ENCODE measurements at places on chromosomes 1 and 21. TPM values are rescaled to one million over a fixed set of nuclear protein-coding genes. Genes with fewer than 3 reads are reported as not detected.

- DNase-seq: no peak
- no peaks in the 10 kb centered on the region for H3K27me3 ChIP-seq
- peaks cover 29% of the 10 kb centered on the region for H3K4me1 ChIP-seq
- H3K36me3 ChIP-seq: no peaks in the 10 kb centered on the region
These were observed 7.1 kb downstream of the PIGR start for GRCh38 chr1:206939131-206939530.

Gene ZDHHC18
- total RNA-seq: 4.8 TPM

Gene WDR47
- 5.6 TPM for total RNA-seq

Gene KCNN3
- 1.0 TPM for total RNA-seq

DNA sequence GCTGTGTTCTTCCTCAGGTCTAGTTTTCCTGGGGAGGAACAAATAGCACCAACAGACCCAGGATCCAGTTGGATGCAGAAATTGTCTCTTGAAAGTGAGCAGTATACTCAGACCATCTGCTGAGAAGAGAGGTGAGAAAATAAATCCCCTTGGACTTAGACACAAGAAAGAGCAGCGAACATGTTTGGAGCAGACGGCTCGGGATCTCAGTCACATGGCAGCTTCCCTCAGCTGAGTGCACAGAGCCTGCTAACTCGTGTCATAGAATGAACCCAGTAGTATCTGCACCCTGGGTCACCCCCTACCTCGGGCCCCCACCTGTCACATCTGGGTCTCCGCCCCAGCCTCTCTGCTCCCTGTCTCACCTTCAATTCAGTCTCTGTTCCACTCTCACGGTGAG is 115.6 kb downstream of the CCDC185 start:
- no peaks in the 10 kb centered on the region for H3K4me1 ChIP-seq
- DNase-seq: no peak
- H3K27me3 ChIP-seq: no peaks in the 10 kb centered on the region

Gene TFF2
- total RNA-seq: 4.4 TPM

DNA sequence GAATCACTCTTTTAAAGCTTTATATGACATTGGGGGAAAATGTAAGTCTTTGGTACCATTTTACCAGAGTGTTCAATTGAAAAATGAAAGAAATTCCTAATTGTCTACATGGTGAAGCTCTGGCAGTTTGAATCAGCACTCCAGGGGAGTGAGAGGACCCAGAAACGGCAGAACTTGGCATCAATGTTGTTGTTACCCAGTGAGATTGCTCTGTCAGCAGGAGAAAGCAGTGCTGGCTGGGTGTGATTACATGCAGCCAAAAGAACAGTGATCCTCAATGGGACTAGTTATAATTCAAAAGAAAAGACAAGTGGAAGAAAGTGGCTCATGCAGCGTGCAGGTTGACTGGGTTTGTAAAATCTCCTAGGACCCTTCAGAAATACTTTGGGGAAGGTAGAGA is 206.4 kb downstream of the PTPRC start:
- no peak overlapping the region for H3K4me3 ChIP-seq
- H3K27ac ChIP-seq: no peak overlapping the region
- no peak for DNase-seq
- H3K27me3 ChIP-seq: no peaks in the 10 kb centered on the region

GRCh38 chr1:116504308-116505156 is 66.3 kb downstream of the CD58 start:
- H3K4me3 ChIP-seq: no peak overlapping the region
- no peaks in the 10 kb centered on the region for H3K36me3 ChIP-seq
- no peaks in the 10 kb centered on the region for H3K27me3 ChIP-seq
- H3K4me1 ChIP-seq: no peaks in the 10 kb centered on the region

DNA sequence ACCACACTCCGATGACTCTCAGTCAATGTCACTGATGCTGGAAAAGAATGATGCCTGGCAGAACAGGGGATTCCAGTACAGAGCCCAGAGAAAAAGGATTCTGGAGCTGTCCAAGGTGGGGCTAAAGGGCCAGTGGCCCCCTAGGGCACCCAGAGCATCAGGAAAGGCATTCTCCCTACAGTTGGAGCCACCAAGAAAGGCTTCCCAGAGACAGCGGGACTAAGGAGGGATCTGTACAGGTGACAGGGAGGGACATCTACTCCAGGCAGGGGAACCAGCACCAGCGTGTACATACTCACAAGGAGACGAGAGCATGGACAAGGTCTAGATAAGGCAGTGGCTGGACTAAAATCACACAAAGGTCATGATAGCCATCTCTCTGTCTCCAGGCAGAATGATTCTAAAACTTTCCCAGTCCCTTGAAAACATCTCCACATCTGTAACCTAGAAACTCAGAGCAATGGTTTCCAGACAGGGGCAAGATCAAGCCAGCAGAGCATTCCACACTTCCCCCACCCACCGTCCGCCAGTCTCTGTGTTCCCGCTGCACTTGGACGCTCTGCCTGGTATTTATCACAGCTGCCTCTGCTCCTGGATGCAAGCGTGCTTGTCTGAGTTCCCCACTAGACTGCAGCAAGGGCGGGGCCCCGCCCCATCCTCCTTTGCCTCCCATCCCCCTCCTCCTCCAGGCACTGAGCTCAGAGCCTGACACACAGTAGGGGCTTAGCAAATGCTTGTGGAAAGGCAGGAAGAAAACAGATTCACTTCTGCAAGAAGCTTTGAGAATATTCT is 111.6 kb upstream of the ZC3H12A start:
- no peaks in the 10 kb centered on the region for H3K4me1 ChIP-seq
- H3K4me3 ChIP-seq: no peak overlapping the region
- H3K36me3 ChIP-seq: no peaks in the 10 kb centered on the region
- no peak for DNase-seq

DNA sequence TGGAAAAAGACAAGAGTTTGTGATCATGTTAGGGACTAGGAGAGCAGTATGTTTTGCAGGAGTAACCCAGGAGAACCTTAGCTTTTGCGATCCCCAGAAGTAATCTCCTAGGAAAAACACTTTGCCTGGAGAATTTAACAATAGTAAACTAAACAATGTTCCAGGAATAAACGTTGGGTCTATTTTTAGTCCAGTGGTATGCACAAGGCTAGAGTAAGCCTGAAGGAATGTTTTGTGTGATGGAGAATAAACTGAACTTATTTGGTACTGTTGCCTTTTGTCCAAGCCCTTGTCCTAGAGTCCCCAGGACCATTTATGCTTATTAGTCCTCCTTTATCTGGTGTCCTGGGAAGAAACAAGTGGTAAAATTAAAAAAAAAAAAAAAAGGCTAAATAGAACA is 28.7 kb upstream of the RGS5 start:
- H3K36me3 ChIP-seq: no peaks in the 10 kb centered on the region
- no peak overlapping the region for H3K4me3 ChIP-seq
- H3K27ac ChIP-seq: no peak overlapping the region
- H3K27me3 ChIP-seq: no peaks in the 10 kb centered on the region
- DNase-seq: no peak

DNA sequence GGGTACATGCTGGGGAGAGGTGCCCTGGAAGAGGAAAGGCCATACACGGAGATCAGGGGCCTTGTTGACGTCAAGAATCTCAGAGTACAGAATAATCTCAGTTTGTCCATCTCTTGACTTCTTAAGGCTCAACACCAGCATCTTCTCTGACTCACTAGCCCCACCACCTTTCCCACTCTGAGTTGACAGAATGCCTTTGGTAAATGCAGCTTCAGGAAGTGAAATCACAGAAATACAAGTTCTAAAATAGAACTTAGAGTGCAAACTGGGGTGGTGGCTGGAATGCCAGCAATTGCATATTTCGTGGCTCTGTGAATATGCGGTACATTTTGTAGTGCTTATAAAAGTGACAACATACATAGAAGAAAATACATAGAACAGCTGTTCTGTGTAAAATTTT is 1.6 kb downstream of the COG2 start:
- H3K27me3 ChIP-seq: no peaks in the 10 kb centered on the region
- no peak overlapping the region for H3K27ac ChIP-seq
- no peak for DNase-seq

Gene DMBX1
- total RNA-seq: not detected

DNA sequence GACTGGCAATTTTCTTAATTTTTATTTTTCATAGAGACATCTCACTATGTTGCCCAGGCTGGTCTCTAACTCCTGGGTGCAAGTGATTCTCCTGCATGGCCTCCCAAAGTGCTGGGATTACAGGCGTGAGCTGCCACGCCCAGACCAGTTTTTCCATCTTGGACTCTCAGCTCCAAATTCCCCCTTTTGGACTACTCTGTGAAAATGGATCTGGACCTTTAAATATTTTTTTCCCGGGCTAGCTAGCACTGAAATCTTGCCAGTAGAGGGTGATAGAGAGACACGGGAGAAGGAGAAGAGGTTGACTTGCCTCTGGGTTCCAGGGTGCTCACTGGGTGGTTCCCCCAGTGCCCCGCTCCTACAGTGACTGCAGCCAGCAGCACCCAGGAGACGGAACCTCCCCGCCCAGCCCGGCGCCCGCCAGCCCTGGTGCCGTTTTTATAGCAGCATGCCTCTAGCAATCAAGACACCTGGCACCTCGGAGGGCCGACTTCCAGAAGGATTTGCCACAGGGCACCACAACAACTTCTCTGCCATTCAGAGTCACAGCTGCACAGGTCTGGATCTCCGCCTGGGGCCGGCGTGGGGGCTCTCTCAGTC is 34.7 kb upstream of the SCCPDH start:
- H3K27me3 ChIP-seq: no peaks in the 10 kb centered on the region
- no peaks in the 10 kb centered on the region for H3K4me1 ChIP-seq
- H3K27ac ChIP-seq: no peak overlapping the region
- DNase-seq: peak; percentile 53

Gene AK4
- total RNA-seq: 2.2 TPM

Gene USH2A
- total RNA-seq: 0.24 TPM

DNA sequence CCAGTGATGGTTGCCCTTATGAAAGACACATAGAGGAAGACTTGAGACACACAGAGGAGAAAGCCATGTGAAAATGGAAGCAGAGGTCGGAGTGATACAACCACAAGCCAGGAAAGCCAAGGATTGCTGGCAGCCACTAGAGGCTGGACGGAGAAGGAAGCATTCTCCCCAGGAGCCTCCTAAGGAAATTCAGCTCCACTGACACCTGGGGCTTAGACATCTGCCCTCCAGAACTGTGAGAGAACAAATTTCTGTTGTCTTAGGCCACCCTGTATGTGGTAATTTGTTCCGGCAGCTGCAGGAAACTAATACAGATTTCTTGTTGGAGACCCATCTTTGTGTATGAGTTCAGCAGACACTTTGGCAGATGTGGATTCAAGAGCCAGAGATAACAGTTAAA is 126.9 kb upstream of the ATP1A1 start:
- no peaks in the 10 kb centered on the region for H3K36me3 ChIP-seq
- no peaks in the 10 kb centered on the region for H3K27me3 ChIP-seq
- H3K4me3 ChIP-seq: no peak overlapping the region
- no peak for DNase-seq
- peaks cover 13% of the 10 kb centered on the region for H3K4me1 ChIP-seq

- H3K27me3 ChIP-seq: no peaks in the 10 kb centered on the region
- H3K4me3 ChIP-seq: no peak overlapping the region
- peaks cover 24% of the 10 kb centered on the region for H3K4me1 ChIP-seq
These were observed 1.5 kb downstream of the RGS2 start for GRCh38 chr1:192810253-192810880.

Gene SLC9C2
- 0.28 TPM for total RNA-seq

Gene AMY1B
- total RNA-seq: 0.95 TPM

Gene PCAT6
- total RNA-seq: 0.76 TPM

Gene LRRN2
- 0.51 TPM for total RNA-seq

Gene SNAP47
- 15.5 TPM for total RNA-seq

DNA sequence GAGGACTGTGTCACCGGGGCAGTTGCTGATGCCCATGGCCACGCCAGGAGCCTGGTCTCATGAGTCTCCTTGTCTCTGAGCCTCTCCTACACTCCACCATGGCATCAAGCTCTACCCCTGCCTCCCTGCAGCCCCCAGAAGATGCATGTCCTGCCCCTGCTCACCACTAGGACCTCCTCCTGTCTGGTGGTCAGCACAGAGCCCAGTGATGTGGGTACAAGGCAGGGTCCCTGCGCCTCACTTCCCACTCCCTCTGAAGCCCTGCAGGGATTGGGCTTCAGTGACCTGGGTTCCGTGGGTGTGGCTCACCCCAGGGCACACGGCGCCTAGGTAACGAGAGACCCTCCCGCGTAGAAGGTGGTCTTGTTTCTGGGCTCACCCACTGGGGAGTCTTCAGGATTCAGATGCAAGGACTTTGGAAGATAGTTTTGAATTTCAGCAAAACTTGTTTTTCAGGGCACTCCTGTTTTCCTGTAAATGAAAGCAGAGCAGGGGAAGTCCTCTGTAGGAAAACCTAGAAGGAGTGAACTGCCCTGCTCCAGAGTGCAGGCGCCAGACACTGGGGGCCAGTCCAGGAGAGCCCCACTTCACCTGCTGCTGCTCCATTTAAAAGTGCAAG is 2.8 kb downstream of the COL18A1 start:
- H3K36me3 ChIP-seq: no peaks in the 10 kb centered on the region
- no peak for DNase-seq
- no peak overlapping the region for H3K4me3 ChIP-seq
- peak overlapping the region; percentile 89 for H3K27ac ChIP-seq
- H3K4me1 ChIP-seq: no peaks in the 10 kb centered on the region

DNA sequence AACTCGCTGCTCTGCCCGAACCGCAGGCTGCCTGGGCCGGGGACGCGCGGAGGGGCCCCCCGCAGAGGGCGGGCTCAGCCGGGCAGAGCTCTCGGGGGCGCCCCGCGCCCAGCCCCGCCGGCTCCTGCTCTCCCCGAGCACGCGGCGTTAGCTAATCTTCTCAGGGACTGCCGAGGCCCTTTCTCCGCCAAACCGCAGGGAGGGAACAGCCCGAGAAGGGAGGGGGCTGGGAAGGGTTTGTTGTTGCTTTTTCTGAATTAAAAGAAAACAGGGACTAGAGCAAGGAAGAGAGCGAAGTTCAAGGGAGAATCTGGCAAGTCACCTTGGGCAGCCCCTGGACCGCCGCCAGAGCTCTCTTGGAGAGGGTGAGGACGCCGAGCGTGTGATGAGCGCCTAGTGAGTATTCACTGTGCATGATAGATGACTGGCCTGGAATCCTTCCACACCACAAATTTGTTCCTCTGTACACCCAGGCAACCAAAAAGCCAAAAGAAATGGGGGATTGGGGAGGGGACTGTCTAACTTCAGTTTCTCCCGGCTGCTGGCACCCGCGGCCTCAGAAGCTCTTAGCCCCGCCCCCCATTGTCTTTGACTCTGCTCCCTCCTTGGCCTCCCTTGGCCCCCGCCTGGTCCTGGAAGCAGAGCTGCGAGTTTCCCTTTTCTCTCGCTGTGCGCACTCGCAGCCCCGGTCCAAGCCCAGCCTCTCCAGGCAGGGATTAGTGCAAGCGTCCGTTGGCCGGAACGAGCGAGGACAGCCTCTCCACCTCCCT is 19.7 kb upstream of the LMX1A start:
- H3K27me3 ChIP-seq: no peaks in the 10 kb centered on the region
- H3K36me3 ChIP-seq: no peaks in the 10 kb centered on the region
- H3K27ac ChIP-seq: no peak overlapping the region
- no peaks in the 10 kb centered on the region for H3K4me1 ChIP-seq
- DNase-seq: peak; percentile 31

DNA sequence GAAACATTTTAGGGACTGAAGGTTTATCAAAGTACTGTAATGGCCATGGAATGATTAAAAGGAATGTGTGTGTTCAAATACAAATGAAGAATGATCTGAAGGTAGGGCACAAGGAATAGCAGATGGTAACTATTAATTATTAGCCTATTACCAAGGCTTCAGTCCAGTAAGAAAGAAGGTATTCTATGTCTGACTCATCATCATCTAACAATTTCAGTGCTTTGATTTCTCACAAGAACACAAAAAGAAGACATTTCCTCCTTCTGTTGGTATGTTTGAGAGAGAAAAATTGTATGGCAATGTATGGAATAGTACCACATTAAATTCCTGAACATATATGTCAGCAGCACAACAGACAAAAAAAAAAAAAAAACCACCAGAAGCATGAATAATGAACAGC is 57.5 kb downstream of the TYW3 start:
- DNase-seq: no peak
- H3K4me1 ChIP-seq: no peaks in the 10 kb centered on the region
- no peak overlapping the region for H3K4me3 ChIP-seq
- H3K27ac ChIP-seq: no peak overlapping the region
- peaks cover 3% of the 10 kb centered on the region for H3K27me3 ChIP-seq
- no peaks in the 10 kb centered on the region for H3K36me3 ChIP-seq

Measured in pancreas (tissue), 10 donors.